ENCODE measurements at places on chromosomes 7 and 10. TPM values are rescaled to one million over a fixed set of nuclear protein-coding genes. Genes with fewer than 3 reads are reported as not detected.

DNA sequence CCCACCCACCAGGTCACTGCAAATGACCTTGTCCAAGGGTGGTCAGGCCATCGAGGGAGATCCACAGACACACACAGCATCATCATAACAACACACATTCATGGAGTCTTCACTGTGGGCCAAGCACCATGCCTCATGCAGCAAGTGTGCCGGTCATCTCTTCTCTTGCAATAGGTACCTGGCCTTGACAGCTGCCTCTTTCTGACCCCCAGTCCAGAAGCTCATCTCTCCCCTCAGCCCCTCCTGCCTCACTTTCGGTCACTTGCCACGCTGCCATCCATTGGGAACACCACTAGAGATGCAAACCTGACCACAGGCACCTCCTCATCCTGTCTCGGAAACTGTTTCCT is 75.9 kb downstream of the OAT start:
- no peak for DNase-seq

DNA sequence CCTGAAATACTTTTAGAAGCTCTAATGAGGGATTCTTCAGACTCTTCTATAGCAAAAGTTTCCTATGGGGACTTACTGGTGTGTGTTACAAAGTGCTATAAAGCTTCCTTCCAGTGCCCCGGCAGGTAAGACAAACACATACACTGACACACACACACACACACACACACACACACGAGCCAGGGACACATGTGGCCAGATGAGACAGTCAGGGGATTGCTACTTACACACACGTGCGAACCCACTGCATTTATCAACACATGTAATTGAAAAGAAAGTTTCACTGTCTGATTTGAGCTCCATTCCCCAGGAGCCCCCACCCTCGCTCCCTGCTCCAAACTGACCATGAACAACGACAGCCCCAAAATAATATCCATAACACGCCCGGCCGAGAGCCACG is 119.8 kb downstream of the PRPF18 start:
- DNase-seq, result peak; percentile 33

GRCh38 chr7:106588422-106589197 is 72.3 kb downstream of the CCDC71L start:
- DNase-seq, result no peak

The TRIM4 gene
- total RNA-seq, result 24.0 TPM

The CAV2 gene
- 285 TPM for total RNA-seq

Data from mammary epithelial cell (primary cell).